ENCODE measurements at places on chromosomes 1 and 21. TPM values are rescaled to one million over a fixed set of nuclear protein-coding genes. Genes with fewer than 3 reads are reported as not detected.

- no peak for DNase-seq
Measured at GRCh38 chr1:151211972-151212705, 13.8 kb downstream of the PIP5K1A start.

DNA sequence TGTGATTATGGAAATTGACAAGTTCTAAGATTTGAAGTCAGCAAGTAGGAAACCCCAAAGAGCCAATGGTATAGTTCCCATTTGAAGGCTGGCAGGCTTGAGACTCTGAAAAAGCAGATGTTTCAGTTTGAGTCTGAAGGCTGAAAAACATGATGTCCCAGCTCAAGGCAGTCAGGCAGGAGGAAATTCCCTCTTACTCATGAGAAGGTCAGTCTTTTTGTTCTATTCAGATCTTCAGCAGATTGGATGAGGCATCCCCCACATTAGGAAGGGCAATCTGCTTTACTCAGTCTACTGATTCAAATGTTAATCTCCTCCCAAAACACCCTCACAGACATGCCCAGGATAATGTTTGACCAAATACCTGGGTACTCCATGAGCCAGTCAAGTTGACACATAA, 372.5 kb upstream of the ST6GALNAC5 start:
- peak; percentile 62 for DNase-seq

DNA sequence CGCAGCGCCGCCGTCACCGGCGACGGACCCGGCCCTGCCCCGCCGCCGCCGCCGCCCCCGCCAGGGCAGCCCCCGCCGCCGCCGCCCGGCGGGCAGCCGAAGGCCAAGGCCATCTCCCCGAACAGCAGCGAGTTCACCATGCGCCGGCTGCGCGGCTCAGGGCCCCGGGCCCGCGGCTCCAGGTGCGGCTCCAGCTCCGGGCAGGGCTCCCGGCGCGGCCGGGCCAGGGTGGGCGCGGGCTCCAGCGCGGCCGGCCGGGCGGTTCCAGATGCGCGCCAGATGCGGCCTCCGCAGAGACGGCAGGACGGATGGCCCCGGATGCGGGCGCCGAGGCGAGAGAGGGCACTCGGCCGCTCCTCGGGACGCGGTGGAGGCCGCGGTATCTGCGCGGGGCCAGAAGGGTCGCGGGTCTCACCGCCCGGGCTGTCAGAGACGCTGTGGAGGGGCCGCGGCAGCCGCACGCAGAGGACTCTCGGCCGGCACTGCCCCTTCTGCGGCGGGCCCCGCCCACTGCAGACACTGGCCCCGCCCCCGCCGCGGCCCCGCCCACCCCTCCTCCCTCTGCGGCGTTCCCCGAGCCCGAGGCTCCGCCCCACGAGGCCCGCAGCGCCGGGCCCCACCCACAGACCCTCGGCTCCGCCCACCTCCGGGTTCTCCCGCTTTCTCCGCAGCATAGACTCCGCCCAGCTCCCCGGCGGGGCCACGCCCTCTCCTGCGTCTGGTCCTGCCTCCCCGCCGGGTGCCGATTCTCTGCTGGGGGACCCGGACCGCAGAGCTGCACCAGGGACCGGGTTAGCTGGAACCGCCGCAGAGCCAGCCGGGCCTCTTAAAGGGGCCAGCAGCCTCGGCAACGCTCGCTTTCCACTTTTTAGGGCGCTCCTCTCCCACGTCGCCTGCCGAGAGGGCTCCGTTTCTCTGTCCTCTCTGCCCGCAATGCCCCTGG, at the start of gene IFFO2:
Gene IFFO2 (minus strand): TSS at position 484 of the 943 bp plus-strand sequence. CDS start 344 bp downstream, at position 140.
- DNase-seq, result peak; percentile 90

DNA sequence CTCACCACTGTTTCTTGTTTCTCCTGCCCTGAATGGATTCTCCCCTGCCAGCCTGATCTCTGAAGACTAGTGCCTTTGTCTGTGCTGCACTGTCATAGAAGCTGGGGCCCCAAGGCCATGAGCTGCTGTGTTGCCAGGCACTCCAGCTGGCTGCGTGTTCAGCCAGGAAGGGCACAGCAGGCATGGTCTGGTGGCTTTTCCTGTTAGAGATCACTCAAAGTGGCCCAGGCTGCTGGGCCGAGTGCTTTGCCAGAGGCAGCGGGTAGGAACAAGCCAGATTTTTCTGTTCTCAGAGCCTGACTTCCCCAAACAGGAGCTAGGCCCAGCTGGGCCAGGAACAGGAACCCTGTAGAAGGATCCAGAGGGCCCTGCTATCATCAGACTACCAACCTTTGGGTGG, 5.2 kb downstream of the ADPRS start:
- DNase-seq, result no peak

- no peak for DNase-seq
Measured at GRCh38 chr1:181040284-181040865, 6.6 kb downstream of the MR1 start.

DNA sequence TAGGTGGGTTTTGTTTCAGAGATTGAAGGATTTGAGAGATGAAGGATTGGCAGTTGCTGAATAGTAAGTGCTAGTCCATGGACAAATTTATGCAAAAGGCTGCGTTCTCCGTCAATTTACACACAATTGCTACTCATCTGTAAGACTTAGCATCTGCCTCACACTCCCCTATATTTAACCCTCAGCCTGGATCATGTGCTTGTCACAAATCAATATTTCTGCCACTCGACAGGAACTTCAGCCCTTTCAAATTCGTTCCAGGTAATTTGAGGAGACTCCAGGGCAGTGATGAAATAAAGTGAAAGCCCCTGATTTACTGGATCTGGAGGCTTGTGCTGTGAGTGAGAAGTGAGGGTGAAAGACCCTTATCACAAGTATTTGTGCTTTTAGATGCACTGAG, 105.6 kb upstream of the UBE2U start:
- DNase-seq, result no peak

GRCh38 chr1:155178441-155179111, 4.9 kb downstream of the TRIM46 start:
- no peak for DNase-seq

- DNase-seq, result no peak
Measured at GRCh38 chr21:46156678-46157077, 1.3 kb upstream of the FTCD start.

GRCh38 chr1:203038891-203039608, 12.8 kb downstream of the PPFIA4 start:
- peak; percentile 65 for DNase-seq

DNA sequence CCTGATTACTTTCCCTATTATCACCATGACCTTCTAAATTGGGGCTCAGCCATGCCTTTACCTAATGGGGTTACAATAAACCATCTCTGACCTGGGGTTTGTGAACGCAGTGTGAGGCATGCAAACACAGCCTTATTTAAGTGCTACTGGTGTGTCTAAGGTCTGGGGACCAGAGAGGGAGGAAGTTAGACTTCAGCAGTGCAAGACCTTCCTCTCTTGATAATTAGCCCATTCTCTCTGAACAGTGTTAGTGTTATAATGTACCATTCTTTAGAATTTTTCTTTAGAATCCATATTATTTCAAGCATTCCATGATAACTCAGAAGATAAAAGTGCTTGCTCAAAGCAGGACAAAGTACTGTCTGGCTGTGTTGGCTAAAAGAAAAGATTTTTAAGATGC, 10.5 kb upstream of the LRRC8D start:
- DNase-seq, result no peak

DNA sequence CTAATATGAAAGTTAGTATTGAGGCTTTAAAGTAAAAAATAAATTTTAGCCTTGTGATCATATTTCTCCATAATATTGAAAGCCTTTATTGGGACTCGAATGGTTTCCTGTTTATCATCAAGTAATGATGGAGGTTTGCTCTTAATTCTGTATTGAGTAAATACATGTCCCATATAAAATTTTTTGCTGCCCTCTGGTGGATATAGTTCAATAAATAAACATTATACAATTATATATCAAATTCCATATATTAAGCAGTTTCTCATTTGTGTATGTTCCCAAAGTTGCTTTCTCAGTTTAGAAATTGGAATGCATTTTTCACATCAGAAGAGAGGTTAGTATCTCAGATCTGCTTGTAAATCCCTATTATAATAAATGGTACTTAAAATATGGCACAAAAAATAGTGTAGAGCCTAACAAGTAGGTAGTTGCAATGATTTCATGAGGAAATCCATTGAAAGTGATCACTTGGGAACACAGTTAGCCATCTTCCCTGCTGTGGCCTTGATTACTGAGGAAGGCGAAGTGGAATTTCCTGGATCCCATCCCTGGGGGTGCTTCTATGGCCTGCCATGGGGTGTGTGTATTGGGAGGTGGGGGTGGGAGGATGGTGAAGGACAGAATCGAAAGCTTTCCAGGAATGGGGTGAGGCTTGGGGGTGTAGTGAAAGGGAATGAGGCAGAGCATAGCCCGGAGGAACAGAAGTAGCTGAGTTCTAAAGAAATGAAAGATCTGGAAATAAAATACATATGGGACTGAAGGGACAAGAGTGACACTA, 84.1 kb upstream of the C21orf91 start:
- peak; percentile 49 for DNase-seq

- DNase-seq, result no peak
Measured at GRCh38 chr1:153535242-153536011, at the start of gene S100A6. Gene S100A6 (minus strand): TSS chr1:153535991. CDS start chr1:153535339, 652 bp downstream.

DNA sequence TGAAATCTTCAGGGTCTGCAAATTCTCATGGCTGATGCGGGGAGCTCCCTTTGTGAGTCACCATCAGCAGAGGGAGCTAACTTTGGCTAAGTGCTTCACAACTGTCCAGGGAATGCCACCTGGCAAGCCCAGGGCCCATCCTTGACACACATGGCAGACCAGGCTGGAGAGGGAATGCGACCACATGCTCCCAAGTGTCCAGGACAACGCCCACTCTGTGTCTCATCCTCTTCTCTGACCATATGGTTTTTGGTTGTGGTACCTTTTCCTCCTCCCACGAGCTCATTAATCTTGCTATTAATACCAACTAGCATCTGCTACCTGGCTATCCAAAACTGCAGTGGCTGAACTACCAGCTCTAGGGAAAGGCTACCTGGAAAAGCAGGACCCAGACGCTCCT, 37.1 kb upstream of the CLSTN1 start:
- peak; percentile 10 for DNase-seq

DNA sequence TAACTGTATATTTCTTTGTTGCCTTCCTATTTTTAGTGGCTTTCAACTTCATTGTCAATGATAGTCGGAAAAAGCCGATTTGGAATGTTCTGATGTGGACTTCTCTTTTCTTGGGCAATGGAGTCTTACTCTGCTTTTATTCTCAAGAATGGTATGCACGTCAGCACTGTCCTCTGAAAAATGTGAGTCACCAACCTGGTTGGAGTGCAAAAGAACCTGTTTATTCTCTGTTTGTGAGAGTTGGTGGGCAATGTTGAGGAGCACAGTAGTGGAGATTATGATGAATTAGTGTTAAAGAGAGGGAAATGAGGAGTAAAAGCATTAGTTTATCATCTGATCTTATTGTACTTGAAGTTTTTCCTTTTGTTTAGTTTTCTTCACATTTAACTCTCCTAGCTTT, 14.5 kb upstream of the AXDND1 start:
- DNase-seq, result no peak

- DNase-seq, result no peak
Measured at GRCh38 chr1:4971666-4972065, 317.3 kb downstream of the AJAP1 start.

DNA sequence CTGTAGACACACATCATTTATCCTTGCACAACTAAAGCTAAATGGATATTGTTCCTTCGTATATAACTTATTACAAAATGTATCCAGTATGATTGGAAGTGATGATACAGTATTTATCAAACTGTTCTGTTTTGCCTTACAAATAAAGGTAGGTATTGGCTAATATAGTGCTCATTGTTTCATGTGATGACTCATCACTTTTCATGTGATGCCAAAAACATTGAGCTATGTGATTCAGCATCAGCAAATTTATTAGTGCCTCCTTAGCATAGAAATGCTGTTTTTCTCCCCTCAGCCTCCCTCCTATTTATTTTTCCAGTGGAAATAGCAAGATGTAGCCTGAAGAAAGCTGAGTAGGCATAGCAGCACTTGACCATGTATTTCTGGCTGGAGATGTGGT, 228.6 kb upstream of the LYPLAL1 start:
- DNase-seq, result peak; percentile 36

GRCh38 chr1:26477446-26478152, 5.4 kb downstream of the HMGN2 start:
- DNase-seq, result peak; percentile 19

B3GALT5 gene
- total RNA-seq, result 0.18 TPM

ADARB1 gene
- 39.8 TPM for total RNA-seq

PRRX1 gene
- total RNA-seq, result 65.4 TPM

EPHA8 gene
- total RNA-seq, result not detected

CCNL2 gene
- 61.1 TPM for total RNA-seq

CELA3B gene
- total RNA-seq, result not detected

ACOT11 gene
- total RNA-seq, result 2.5 TPM

GJB3 gene
- total RNA-seq, result not detected

TDRD10 gene
- not detected for total RNA-seq

ELF3 gene
- not detected for total RNA-seq
